ENCODE measurements at places on chromosomes 6 and 20.

DNA sequence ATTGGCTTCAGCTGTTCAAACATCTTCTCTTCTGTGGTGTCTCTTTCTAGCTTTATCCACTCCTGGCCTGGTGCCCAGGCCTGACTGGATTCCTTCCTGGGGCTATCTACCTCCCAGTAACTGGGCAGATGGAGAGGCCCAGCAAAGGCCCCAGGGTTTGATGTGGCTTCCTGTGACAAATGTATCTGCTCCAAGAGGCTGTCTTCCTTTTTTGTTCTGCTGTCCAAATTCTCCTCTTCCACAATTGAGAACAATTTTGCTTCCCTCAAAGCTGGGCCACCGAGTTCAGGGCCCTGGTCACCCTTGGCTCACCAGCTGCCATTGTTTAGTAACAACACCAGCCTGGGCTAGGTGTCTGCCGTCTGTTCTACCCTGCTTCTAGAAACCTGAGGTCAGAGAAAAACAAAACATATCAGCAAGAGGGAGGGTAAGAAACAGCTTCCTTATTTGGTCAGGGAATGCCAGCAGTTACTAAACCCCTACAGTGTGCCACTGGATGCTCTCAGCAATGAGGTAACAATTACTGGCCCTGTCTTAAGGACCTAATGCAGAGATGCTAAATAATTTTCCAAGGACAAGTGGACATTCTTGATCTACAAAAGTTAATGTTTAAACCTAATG lies 3.9 kb downstream of the ZFP57 start:
- no peak for DNase-seq

DNA sequence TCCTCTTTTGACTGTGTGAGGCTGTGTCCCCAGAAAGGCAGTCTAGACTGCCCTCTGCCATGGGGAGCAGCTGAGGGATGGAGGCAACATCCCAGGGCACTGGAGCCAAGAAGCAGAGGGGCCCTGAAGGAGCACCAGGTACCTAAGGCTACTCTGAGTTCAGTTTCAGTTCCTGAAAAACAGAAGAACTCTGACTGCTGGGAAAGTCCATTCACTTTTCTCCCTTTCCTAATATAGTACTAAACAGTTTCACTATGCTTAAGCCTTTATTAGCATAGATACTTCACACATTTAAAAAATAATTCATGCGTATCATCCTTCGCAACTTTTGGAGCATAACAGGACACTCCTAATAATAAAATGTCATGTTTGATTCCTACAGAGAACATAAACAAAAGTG lies 130.0 kb downstream of the FOXC1 start:
- no peak for DNase-seq

DNA sequence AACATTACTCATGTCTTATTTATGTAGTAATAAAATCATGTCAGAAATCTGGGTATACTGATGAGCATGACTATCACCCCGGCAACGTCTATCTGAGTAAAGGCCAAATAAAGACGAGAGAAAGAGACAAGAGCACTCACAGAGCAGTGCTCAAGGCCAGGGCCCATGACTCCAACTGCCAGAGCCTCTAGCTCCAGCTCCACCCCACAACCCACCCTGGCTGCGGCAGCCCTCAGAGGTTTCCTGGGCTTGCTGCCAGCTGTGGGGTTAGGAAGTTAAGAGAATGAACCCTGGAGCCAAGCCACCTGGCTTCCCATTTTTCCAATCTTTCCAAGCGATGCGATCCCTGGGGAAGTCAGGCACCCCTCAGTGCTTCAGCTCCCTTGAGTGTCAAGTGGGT lies 92.0 kb upstream of the PAX1 start:
- peak; percentile 19 for DNase-seq

- no peak for DNase-seq
These were observed 273.9 kb downstream of the RFPL4B start for GRCh38 chr6:112620812-112621569.

GRCh38 chr6:37451441-37452193 lies 18.6 kb downstream of the CMTR1 start:
- no peak for DNase-seq
